ENCODE measurements at places on chromosomes 3 and 15. TPM values are rescaled to one million over a fixed set of nuclear protein-coding genes. Genes with fewer than 3 reads are reported as not detected.

The CHCHD6 gene
- 40.9 TPM for total RNA-seq

The HHATL gene
- not detected for total RNA-seq

The GOLGA6L22 gene
- not detected for total RNA-seq

The DISP2 gene
- total RNA-seq, result 0.43 TPM

The IL16 gene
- 2.3 TPM for total RNA-seq

The RASGRP1 gene
- not detected for total RNA-seq

The HTR3E gene
- not detected for total RNA-seq

The THBS1 gene
- total RNA-seq, result 364 TPM

The ILDR1 gene
- not detected for total RNA-seq

The MYEF2 gene
- 5.6 TPM for total RNA-seq

The HCLS1 gene
- total RNA-seq, result not detected

The PLA2G4D gene
- total RNA-seq, result not detected

The EPHA3 gene
- not detected for total RNA-seq

The SGO1 gene
- total RNA-seq, result 10.6 TPM

The CMTM8 gene
- total RNA-seq, result not detected

The MST1R gene
- total RNA-seq, result 1.1 TPM

The PARP15 gene
- not detected for total RNA-seq

The GOLGA6B gene
- not detected for total RNA-seq

The PDHB gene
- 142 TPM for total RNA-seq

The ABHD10 gene
- total RNA-seq, result 78.2 TPM

The GOLGA8G gene
- total RNA-seq, result not detected

The FILIP1L gene
- 31.5 TPM for total RNA-seq

The HYAL3 gene
- total RNA-seq, result 3.0 TPM

The NRG4 gene
- 1.1 TPM for total RNA-seq

The ARRDC4 gene
- total RNA-seq, result 13.4 TPM

The ACVR2B gene
- total RNA-seq, result 1.1 TPM

The KIF23 gene
- 33.8 TPM for total RNA-seq

The ZNF717 gene
- not detected for total RNA-seq

The SEC62 gene
- total RNA-seq, result 12.2 TPM

The SCAANT1 gene
- total RNA-seq, result not detected

The MINAR1 gene
- total RNA-seq, result 0.52 TPM

The IQCH gene
- total RNA-seq, result 2.2 TPM

The CCR2 gene
- total RNA-seq, result not detected

The RETNLB gene
- not detected for total RNA-seq

The DLG1 gene
- total RNA-seq, result 21.3 TPM

The VWA5B2 gene
- not detected for total RNA-seq

The RARRES1 gene
- not detected for total RNA-seq

The GCSAM gene
- total RNA-seq, result not detected

The STRIT1 gene
- not detected for total RNA-seq

The CLEC3B gene
- 2.0 TPM for total RNA-seq

The CHST2 gene
- 0.36 TPM for total RNA-seq

The GASK1A gene
- total RNA-seq, result 0.15 TPM

The TMEM43 gene
- total RNA-seq, result 97.8 TPM

The GPR149 gene
- not detected for total RNA-seq

The HHLA2 gene
- total RNA-seq, result not detected

The CHRM5 gene
- not detected for total RNA-seq
